Esophagus squamous epithelium (tissue), 5 donors: ENCODE measurements at places on chromosomes 1 and 21.

- DNase-seq: no peak
Measured at GRCh38 chr1:73593364-73593763, 604.6 kb downstream of the LRRIQ3 start.

- no peak for DNase-seq
Measured at GRCh38 chr1:173445656-173446055, 31.5 kb upstream of the PRDX6 start.

DNA sequence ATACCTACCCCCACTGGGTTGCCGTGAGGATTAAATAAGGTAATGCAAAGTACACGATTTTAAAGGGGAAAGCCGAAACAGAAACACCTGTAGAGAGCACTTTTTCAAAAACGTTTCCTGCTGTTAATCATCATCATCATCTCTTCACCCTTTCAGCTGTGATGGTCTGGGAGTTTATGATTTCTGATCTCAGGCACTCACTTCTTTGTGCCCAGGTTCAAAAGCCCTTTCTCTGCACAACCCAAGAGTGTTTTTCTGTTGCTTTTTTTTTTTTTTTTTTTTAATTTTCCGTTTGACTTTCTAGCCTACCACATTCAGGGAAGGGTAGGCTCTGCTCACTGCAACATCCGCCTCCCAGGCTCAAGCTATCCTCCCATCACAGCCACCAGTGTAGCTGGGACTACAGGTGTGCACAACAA, 936 bp upstream of the UBXN11 start:
- no peak for DNase-seq

DNA sequence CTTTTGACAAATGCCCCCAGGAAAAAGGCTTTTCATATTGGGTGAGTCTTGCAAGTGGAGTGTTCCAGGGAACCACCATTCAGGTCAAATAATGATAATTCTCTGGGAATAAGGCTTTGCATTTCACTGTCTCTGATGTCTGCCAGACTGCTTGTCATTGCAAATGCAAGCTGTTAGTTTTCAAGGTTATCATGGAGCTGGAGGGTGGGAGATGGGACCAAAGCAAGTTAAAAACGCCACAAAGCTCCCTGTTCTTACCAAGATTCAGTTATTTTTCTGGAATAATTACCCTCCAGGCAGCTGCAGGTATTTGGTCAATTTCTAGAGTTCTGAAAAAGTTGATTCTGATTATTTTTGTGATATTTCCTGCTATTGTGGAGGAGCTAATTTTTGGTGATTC, 210.1 kb downstream of the GPR52 start:
- no peak for DNase-seq

DNA sequence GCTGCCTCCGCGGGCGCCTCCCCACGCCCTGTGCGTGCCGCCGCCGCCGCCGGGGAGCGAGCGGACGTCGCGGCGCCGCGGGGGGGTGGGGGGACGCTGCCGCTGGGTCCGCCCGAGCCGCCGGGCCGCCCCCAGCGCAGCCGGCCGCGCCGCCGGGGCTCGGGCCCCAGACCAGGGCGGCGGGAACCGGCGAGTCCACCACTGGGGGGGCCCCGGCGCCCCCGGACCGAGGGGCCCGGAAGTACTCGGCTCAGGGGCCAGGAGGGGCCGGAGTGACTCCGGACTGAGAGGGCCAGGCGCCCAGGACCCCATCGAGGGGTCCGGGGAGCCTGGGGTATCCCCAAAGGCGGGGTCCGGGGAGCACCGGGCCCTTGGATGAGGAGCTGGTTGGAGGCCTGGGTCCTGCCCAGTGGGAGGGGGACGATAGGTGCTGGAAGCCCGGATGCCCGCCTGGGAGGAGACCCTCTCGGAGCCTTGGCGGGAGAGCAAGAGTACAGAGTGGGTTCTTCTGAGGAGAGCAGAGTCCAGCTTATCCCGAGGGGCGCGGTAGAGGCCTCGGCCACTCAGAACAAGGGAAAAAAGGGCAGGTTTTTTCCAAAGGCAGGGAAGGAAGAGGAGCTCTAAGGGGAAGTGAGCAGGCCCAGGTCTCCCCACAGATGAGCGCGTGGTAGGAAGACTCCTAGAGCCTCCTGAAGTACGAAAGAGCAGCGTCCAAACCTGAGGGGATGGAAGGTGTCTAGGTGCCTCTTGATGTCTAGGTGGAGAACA, 556 bp downstream of the GMEB1 start:
- no peak for DNase-seq

GRCh38 chr1:26787381-26787705, 407 bp upstream of the PIGV start:
- DNase-seq: no peak

DNA sequence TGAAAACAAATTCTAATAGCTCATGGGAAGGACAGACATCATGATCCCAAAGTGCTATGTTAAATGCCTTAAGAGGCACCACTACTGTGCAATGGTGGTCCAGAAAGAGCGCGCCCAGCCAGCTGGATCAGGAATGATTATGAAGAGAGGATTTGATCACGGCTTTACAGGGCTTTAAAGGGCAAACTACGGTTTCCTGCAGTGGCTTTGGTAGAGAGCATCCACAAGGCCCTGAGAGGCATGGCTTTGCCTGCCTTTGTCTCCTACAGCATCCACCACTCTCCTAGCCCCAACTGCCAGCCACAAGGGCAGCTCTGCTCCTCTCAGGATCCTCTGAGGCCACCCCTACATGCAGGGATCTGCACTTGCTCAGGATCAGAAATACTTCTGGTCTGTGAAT, 40.7 kb downstream of the ZNF281 start:
- no peak for DNase-seq

DNA sequence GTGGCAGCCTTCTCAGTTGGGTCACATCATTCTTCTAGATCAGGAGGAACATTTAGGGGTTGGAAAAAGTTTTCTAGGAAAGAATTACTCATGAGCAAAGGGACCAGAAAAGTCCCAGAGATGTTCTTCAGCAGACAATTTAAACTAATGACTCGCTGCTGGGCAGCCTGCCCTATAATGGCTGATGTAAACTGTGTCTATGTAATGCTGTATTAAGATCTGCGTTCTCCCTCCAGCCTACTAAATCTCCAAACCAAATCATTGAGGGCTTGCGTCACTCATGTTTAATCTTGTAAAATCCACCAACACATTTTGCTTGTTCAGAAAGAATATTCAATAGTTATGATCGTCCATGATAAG, 92.1 kb downstream of the LRRC8C start:
- no peak for DNase-seq

- no peak for DNase-seq
Measured at GRCh38 chr1:48470481-48470855, 1.5 kb downstream of the SPATA6 start.

DNA sequence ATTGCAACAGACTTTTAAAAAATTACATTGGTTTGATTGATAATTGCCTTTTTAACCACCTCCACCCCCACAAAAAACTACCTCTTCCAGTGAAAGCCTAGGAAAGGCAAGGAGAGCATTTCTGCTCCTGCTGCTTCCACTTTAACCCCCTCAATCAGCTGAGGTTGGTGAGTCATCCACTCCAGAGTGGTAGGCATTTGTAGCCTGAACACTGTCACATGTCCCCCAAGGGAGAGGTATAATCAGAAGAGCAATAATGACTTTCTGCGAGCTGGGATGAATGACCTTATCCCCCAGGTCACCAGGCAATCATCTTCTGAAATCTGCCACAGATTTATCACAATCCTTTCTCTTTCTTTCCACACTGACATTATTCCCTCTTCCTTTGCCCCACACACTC, 126.6 kb upstream of the CAMK1G start:
- DNase-seq: no peak

GRCh38 chr1:176754676-176755075, 291.7 kb downstream of the PAPPA2 start:
- DNase-seq: no peak

DNA sequence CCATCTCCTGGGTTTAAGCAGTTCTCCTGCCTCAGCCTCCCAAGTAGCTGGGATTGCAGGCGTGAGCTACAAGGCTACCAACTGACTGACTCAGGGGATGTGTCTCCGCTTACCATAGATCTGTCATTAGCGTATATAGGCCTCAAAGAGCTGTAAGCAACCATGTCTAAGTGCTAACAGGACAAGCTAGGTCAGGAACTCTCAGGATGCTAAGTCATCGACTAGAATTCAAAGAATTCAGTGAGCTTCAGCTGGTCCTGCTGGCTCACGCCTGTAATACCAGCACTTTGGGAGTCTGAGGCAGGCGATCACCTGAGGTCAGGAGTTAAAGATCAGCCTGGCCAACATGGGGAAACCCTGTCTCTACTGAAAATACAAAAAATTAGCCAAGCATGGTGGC, 29.5 kb downstream of the CAPN2 start:
- DNase-seq: no peak

GRCh38 chr1:35555212-35555584, 2.0 kb downstream of the KIAA0319L start:
- DNase-seq: no peak

GRCh38 chr21:37871121-37871862, 45.0 kb downstream of the KCNJ6 start:
- no peak for DNase-seq

DNA sequence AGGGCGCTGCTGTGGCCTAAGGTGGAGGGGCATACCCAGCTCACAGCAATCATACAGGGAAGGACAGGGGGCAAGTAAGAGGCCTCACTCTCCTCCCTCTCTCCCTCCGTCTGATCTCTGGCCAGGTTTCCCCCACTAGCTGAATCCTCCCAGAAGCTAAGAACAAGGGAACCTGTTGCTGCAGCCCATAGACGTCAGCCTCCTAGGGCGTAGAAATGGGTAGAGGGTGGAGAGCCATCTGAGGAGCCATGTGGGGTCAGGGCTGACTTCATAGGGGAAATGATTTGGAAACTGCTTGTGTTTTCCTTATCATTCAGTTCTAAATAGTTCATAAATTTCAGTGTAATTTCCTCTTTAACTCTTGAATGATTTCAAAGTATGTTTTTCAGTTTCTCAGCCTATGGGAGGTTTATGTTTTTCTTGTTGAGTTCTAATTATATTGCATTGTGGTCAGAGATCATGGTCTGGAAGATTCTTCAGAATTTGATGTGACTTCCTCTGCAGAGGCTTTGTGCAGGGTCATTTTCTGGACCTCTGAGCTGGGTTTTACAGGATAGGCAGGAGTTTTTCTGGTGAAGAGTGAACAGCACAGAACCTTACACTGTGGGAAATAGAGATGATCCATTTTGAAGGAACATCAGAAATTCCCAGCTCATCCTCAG, 2.3 kb upstream of the MOB3C start:
- DNase-seq: no peak

GRCh38 chr21:36207577-36208320, 51.1 kb downstream of the DOP1B start:
- DNase-seq: no peak

GRCh38 chr1:219858980-219859379, 69.4 kb downstream of the SLC30A10 start:
- no peak for DNase-seq

- no peak for DNase-seq
Measured at GRCh38 chr1:6475381-6476133, 9.6 kb upstream of the TNFRSF25 start.

DNA sequence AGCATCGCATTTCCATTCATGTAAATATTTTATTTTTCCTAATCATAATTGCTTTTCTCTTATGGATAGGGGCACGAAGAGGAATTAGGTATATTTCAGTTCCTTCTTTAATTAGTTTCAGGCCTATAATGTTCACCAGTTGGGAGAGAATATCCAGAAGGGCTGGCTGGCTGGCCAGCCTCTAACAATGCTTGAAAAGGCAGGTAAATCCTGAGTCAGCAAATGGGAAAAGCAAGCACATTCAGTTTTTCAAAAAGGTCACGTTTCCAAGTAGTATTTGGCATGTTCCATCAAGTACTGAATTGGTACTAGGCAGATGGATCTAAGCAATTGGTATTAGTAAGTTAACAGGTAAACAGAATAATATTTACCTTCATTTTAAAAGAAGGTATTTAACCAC, 8.0 kb downstream of the RAB29 start:
- DNase-seq: no peak

DNA sequence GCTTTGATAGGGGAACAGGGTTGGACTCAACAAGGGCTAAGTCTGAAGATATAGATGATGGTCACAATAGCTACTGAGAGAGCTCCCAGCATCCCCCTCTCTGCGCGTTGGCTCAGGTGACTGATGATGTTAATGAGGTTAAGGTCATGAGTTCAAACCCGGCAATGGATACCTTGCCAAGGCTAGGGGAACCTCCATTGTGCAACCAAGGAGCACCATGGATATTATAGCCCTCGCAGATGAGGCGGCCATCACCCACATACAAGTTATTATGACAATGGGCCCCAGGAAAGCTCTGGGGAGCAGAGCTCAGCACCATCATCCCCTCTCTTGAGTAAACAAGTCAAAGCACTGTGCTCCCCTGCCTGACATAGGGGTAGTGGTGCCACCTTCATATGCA, 8.2 kb downstream of the KCNA2 start:
- DNase-seq: no peak

GRCh38 chr1:161706113-161706481, 932 bp upstream of the FCRLA start:
- no peak for DNase-seq

- DNase-seq: no peak
Measured at GRCh38 chr21:32386195-32386870, 6.5 kb downstream of the URB1 start.

- DNase-seq: no peak
Measured at GRCh38 chr1:156714830-156715229, 9.4 kb upstream of the CRABP2 start.

GRCh38 chr1:167246971-167247370, 26.3 kb downstream of the POU2F1 start:
- DNase-seq: no peak

DNA sequence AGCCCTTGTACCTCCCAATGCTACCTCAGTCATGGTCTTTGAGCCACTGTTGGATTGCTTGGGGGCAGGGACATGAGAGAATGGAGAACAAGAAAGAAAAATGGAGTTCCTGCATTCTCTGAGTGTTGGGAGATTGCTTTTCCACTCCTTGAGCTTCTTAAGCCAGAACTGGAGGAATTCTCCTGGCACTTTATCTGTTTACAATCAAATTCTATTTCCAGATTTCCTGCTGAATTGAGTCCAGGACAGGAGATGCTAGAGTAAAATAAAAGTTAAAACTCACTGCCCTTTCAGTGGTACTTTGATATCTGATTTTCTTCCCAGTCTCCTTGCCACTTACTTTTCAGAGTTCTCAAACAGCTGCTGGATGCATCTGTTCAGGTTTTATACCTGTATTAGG, 24.4 kb upstream of the DEPDC1 start:
- DNase-seq: no peak
